Central memory CD4-positive, alpha-beta T cell (primary cell): ENCODE measurements at places on chromosomes 5 and 9.
A peak's percentile ranks its signal among the peaks of the same experiment; 100 is the strongest.

DNA sequence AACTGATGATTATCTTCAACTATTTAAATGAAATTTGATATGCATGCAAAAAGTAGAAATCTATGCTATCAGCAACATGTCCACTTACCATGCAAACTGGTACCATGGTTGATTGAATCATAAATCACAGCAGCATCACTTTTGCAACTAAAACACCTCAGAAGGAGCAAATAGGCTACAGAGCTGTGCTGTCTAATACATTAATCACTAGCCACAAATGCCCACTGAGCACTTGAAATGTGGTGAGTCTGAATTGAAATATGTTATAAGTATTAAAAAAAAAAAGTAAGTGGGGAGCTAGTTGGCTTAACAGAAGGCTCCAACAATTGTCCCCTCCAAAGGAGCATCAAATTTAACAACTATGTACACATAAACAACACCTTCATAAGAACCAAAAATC, 112.5 kb downstream of the FAM114A2 start:
- DNase-seq = no peak

DNA sequence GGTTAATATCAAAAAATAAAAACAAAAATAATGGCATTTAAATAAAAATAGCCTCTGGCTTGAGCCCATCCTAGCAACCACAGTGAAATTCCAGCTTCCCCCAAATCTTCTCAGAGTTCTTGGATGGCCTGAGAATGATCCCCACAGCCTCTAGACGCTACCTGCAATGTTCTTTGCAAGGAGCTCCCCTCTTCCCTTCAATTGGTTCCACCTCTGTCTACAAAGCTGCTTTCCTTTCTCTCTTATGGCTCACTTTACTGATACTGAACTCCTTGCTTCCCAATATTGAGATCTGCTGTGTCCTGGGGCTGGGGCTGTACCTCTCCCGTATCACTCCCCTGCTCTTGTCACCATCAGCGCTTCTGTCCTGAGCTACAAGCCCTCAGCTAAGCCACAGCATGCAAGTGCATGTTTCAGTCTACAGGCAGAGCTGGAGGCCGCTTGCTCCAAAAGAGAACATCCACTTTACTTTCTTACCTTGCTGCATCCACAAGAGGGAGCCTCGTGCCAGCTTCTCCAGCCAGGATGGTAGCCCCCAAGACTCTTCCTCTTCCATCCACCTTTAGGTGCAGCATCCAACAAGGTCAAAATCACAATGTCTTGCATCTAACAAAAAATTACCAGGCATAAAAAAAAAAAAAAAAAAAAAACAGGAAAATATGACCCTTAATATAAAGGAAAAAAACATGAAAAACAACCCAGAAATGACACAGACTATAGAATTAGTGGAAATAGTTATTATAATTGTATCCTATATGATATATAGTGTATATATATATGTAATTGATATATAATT, 57.4 kb upstream of the PRSS3 start:
- DNase-seq = no peak

- DNase-seq = no peak
Observed at GRCh38 chr5:142106061-142106460, 2.5 kb upstream of the NDFIP1 start.

GRCh38 chr9:136190237-136190601, 14.7 kb downstream of the LHX3 start:
- DNase-seq = no peak

GRCh38 chr9:83322438-83322837, 215.8 kb downstream of the FRMD3 start:
- DNase-seq = no peak

DNA sequence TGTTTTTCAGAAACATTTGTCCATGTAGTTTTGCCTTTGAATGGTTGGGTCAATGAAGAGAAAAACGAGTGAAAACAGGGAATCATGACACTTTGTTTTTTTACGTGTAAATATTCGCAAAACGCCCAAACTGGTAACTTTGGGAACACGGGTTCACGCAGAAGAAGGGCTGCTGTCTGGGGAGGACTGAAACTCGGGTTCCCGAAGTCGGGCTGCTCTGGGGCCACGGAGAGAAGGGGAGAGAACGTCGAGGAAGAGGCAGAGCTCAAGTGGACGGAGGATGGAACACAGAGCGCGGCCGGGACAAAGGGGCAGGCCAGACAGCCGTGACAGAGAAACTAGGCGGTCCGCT, 478 bp upstream of the SETD9 start:
- DNase-seq = no peak

- DNase-seq = no peak
Observed at GRCh38 chr9:128893354-128893753, 11.4 kb downstream of the LRRC8A start.

- DNase-seq = no peak
Observed at GRCh38 chr5:68798877-68799843, 294.7 kb upstream of the SLC30A5 start.

- DNase-seq = no peak
Observed at GRCh38 chr9:76904661-76905457, 1.1 kb downstream of the PRUNE2 start.

- DNase-seq = no peak
Observed at GRCh38 chr5:95411474-95411873, 20.3 kb downstream of the FAM81B start.

GRCh38 chr9:99051406-99051805, 53.5 kb upstream of the TGFBR1 start:
- no peak for DNase-seq

DNA sequence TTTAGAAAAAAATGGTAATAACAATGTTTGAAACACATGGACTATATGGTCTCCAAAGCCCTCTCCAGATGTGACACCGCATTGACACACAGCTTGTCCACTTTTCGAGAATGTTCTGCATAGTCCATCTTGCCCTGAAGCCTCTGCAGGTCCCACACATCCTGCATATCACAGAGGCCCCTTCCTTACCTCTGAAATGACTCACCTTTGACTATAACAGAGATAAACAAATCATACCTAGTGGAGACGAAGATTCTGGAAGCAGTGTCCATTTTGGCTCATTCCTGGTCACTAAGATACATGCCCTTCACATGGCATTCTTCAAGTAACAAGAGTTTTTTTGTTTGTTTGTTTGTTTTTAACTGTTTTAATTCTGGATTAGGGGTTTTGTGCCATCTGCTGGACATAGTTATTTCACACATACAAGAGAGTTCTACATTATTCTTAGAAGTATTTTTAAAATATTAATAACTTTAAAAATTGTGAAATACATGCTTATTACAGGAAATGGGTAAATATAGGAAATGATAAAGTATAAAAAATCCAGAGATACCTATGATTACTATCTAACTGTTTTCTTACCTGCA, 5.1 kb downstream of the ARL14EPL start:
- DNase-seq = no peak

- DNase-seq = no peak
Observed at GRCh38 chr9:129109952-129110739, 447 bp downstream of the CRAT start.

- DNase-seq = peak; percentile 38
Observed at GRCh38 chr5:60945813-60946187, 795 bp downstream of the NDUFAF2 start.

GRCh38 chr5:149387081-149387631, 8.1 kb upstream of the IL17B start:
- DNase-seq = no peak

DNA sequence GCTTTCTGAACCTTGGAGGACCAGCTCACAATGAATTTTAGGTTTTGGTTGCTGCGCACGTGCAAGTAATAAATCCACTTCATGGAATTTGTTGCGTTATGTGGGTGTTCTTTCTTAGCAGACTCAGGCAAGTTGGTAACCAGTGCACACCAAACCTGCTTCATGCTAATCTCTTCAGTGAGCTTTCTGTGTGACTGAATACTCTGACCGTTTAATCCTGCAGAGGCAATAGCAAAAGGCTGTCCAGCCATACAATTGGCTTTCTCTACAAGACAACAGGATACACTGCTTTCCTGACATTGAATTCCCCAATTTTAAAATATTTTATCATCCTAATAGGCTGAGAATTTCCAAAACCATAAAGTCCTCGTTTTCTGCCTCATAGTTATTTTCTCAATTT, 10.3 kb downstream of the UGT3A2 start:
- no peak for DNase-seq

DNA sequence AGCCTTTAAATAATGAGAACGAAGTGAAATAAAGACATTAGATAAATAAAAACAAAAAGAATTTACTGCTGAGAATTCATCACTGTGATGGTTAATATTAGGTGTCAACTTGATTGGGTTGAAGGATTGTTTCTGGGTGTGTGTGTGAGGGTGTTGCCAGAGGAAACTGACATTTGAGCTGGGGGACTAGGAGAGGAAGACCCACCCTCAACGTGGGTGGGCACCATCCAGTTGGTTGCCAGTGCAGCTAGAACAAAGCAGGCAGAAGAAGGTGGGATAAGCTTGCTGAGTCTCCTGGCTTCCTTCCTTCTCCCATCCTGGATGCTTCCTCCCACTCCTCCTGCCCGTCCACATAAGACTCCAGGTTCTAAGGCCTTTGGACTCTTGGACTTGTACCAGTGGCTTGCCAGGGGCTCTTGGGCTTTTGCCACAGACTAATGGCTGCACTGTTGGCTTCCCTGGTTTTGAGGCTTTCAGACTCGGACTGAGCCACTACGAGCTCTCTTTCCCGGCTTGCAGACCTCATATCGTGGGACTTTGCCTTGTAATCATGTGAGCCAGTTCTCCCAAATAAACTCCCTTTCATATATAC, 43.7 kb upstream of the ABL1 start:
- no peak for DNase-seq

DNA sequence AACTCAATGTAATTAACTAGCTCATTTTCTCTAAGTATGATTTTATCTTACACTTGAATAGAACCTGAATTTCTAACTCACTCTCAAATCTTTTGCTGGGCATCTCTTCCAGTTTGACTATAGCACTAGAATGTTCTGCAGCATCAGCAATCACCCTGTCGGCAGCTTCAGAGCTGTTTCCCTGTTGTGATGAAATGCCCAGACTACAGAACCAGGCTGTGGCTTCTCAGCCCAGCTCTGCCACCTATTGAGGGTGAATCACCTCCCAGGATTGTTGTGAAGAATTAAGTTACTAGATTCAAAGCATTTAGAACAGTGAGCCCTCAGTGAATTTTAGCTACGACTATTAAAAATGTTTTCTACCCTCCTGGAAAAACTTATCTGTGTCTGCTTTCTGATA, 90.4 kb upstream of the ANKRD55 start:
- DNase-seq = no peak

- DNase-seq = no peak
Observed at GRCh38 chr5:80117446-80117845, 82.3 kb downstream of the THBS4 start.
